Nephron progenitor cell (in vitro differentiated cells): ENCODE measurements at places on chromosomes 16 and 17.
A peak's percentile ranks its signal among the peaks of the same experiment; 100 is the strongest.

GRCh38 chr16:71626858-71627213 is 852 bp downstream of the MARVELD3 start:
- no peak for DNase-seq

GRCh38 chr16:47724115-47724785 is 263.1 kb downstream of the PHKB start:
- DNase-seq, result no peak

- no peak for DNase-seq
These were observed 185.5 kb downstream of the NTN1 start for GRCh38 chr17:9206741-9207332.

DNA sequence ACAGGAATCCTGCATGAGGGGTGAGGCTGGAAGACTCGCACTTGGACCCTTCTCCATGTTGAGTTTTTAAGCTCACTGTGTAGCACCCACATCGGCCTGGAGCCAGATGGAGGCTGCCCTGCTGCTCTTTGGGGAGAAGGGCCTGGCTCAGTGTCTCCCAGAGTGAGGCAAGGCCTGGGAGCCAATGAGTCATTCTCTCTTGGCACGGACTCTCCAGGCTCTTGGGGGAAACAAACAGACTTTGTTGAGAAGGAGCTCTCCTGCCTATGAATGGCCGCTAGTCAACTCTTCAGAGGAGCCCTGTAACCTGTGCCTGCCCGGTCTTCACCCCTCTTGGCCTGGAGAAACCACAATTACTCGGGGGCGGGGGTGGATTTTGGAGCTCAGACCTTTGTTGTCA is 50.8 kb upstream of the MAF start:
- DNase-seq, result no peak

- no peak for DNase-seq
These were observed 110.8 kb upstream of the CDH5 start for GRCh38 chr16:66255647-66256046.

GRCh38 chr16:624526-625070 is 6.2 kb upstream of the WFIKKN1 start:
- DNase-seq, result no peak

DNA sequence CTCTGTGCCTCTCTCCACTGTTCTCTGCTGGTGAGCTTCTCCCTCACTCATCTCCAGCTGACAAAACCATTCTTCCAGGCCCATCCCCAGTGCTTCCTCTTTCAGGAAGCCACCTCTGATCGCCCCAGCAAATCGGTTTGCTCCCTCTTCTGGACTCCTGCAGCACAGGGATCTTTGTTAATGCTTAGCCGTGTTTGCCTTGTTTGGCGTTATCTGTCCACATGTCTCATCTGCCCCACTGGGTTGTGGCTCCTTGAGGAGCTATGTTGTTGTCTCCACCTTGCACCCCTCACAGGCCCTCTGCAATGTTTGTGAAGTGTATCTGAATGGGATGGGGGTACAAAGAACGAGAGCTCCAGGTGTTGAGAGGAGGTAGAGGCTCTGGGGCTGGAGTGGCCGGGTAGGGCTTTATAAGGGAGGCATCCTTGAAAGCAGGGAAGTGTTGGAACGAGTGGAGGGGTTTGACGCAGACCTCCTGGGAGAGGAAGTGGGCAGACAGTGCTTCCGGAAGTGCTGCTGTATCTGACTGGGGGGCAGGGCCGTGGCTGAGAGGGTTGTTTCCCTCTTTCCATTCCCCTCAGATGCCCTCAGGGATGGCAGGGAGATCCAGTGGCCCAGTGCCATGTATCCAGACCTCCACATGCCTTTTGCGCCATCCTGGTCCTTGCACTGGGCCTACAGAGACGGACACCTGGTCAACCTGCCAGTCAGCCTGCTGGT is 27.8 kb downstream of the CASKIN2 start:
- no peak for DNase-seq

GRCh38 chr17:39122991-39123390 is 28.4 kb downstream of the PLXDC1 start:
- no peak for DNase-seq

- DNase-seq, result peak; percentile 40
These were observed 45.1 kb downstream of the ZNF423 start for GRCh38 chr16:49810831-49811230.

DNA sequence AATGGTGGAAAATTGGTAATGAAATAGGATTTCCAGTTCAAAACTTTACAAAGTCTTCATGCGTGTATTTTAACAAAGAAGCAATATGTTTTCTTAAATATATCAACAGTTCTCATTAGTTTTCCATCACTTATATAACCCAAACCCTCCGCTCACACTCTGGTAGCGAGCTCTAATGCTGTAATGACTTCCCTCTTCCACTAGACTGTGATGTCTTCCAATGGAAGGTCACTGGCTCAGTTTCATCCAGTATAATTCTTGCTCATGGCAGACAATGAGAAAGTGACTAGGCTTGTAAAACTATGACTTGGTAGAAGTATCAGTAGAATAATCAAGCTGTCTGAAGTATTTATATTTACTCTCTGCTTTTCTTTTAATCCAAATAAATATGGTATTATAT is 32.8 kb downstream of the NETO2 start:
- no peak for DNase-seq

GRCh38 chr16:65728167-65728566 is 606.3 kb upstream of the CDH11 start:
- no peak for DNase-seq
